ENCODE measurements at places on chromosomes 3 and 15. TPM values are rescaled to one million over a fixed set of nuclear protein-coding genes. Genes with fewer than 3 reads are reported as not detected.

The ZNF860 gene
- total RNA-seq, result 0.59 TPM

The PCSK6 gene
- total RNA-seq, result 1.2 TPM

The PPP1R14D gene
- not detected for total RNA-seq

The TXNRD3 gene
- 7.1 TPM for total RNA-seq

The APOD gene
- total RNA-seq, result not detected

The DHFR2 gene
- total RNA-seq, result 4.3 TPM

The MOBP gene
- not detected for total RNA-seq

The PPARG gene
- total RNA-seq, result 1.2 TPM

The TAGLN3 gene
- total RNA-seq, result 1.8 TPM

The ARIH2 gene
- total RNA-seq, result 78.8 TPM

The TRAT1 gene
- total RNA-seq, result not detected

The PRICKLE2 gene
- 47.7 TPM for total RNA-seq

The SPTBN5 gene
- total RNA-seq, result 1.8 TPM

The GHSR gene
- not detected for total RNA-seq

The SLC28A2 gene
- not detected for total RNA-seq

The PRR23A gene
- not detected for total RNA-seq

The RFT1 gene
- 17.8 TPM for total RNA-seq

All from smooth muscle cell of the umbilical artery (primary cell).